ENCODE measurements at places on chromosomes 16 and 17.

DNA sequence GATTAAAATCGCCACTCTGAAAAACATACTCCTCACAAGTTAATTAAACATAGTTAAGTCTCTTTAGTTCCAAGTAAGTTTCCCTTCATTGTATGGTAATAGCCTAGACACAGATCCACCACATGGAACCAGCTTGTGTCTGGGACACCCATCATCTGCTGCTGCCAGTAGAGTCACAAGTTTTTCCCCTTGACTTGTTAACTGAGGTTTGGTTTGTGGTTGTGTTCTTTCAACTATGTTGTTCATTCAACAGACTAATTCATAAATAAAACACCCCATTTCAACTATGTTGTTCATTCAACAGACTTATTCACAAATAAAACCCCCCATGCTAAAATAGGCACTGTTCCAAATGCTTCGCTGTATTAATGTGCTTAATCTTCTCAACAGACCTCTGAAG lies 24.4 kb downstream of the YWHAE start:
- DNase-seq, result no peak

DNA sequence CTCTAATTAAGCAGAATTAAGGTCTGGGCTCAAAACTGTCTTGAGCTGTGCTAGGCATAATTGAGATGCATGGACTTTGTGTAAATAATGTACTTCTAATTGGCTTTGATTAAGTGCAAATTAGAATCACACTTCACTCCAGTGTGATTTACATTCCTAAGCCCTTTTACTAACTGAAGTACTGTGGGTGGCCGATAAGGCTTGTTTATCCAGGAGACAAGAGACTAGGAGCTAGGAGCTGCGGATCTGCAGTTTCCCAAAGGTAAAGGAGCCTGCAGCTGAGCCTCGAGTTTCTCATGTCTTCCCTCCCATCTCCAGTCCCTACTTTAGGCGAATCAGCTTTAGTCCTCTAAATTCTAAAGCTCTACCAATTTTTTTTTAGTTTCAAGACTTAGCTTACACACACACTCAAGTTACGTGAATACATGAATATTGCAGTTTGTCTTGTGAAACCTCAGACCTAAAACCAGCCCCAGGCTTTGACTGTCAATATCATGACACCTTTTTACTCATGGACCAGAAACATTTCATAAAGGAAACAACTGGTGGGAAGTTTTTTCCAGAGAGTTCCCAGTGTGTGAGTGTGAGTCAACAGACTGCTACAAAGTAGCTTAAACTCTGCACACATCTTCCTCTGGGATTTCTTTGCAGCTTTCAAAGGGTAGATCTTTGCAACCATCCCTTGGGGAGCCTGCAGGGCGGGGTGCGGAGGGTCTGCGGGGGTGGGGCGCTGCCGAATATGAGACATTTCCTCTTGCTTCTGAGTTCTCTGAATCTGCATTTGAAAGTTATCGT lies 113.9 kb upstream of the TBX2 start:
- DNase-seq, result no peak

DNA sequence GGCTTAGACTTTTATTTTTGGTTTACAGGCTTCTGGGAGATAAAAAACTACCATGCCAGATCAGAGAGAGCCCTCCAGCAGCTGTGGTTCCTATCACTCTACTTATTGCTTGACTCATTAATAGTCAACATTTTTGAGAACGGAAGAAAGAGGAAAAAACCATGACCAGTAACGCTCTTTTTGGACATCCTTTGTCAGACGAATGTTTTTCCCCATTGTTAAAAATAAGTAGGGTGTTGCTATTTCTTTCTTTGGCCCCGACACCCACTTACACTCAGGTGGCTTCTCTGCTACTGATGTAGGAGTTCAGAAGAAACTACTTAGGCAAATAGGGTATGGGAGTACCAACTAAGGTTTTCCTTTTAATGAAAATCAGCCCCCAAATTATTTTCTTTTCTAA lies 27.5 kb downstream of the TVP23A start:
- no peak for DNase-seq

GRCh38 chr17:76394166-76394565 lies 9.8 kb downstream of the SPHK1 start:
- DNase-seq, result no peak

GRCh38 chr17:58345500-58345899 lies 6.5 kb downstream of the SUPT4H1 start:
- no peak for DNase-seq

DNA sequence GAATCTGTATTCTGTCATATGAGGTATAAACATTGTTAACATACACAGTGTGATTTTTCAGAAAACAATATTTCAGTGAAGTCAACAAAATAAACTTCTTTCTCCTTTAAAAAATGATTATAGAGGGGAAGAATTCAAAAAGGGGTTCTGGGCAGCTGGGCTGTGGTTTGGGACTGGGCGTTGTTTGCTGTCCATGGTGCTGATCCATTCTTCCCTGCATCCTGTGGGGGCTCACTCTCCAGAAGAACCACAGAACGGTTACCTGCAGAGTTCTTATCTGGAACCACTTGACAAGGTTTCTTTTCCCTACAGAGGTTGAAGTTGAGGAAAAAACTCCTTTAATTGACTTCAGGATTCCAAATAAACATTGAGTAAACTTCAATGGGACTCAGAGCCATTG lies 1091.0 kb downstream of the CDH8 start:
- DNase-seq, result no peak

DNA sequence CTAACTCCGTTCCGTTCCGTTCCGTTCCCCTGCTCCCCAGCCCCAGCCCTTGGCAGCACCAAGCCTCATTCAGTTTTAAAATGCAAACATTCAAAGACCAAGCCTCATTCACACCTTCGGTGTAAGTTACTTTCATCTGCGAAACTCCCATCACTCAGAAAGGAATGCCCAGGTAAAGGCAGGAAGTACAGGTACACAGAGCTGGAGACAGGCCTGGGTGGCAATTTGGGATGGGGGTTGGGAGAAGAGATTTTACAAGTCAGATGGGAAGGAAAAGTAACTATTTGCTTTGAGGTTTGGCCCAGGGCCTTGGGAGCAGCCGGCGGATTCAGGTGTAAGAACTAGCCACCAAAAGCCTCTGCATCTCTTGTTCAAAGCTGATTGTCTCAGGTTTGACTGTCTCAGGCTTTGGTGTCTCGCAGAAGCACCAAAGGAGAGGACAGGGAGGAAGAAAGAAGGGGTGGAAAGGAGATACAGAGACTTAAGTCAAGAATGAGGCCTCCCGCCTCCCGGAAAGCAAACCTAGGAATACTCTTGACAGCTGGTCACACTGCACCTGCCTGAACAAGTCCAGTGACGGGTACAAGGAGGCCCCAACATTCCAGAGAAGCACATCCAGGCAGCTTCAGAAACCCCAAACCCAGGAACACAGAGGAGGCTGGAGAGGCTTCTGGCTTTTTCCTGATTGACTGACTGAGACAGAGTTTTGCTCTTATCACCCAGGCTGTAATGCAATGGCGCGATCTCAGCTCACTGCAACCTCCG lies 54.7 kb downstream of the NXN start:
- DNase-seq, result no peak

GRCh38 chr16:73347500-73348375 lies 299.8 kb upstream of the ZFHX3 start:
- DNase-seq, result no peak

GRCh38 chr17:78128551-78129350 lies at the start of gene TMC6:
Gene TMC6, minus strand, starts transcription at chr17:78128755. Its CDS starts 1,923 bp downstream, at chr17:78126832.
- DNase-seq, result no peak

GRCh38 chr17:33803686-33804085 lies 451.4 kb upstream of the CCL2 start:
- DNase-seq, result no peak

DNA sequence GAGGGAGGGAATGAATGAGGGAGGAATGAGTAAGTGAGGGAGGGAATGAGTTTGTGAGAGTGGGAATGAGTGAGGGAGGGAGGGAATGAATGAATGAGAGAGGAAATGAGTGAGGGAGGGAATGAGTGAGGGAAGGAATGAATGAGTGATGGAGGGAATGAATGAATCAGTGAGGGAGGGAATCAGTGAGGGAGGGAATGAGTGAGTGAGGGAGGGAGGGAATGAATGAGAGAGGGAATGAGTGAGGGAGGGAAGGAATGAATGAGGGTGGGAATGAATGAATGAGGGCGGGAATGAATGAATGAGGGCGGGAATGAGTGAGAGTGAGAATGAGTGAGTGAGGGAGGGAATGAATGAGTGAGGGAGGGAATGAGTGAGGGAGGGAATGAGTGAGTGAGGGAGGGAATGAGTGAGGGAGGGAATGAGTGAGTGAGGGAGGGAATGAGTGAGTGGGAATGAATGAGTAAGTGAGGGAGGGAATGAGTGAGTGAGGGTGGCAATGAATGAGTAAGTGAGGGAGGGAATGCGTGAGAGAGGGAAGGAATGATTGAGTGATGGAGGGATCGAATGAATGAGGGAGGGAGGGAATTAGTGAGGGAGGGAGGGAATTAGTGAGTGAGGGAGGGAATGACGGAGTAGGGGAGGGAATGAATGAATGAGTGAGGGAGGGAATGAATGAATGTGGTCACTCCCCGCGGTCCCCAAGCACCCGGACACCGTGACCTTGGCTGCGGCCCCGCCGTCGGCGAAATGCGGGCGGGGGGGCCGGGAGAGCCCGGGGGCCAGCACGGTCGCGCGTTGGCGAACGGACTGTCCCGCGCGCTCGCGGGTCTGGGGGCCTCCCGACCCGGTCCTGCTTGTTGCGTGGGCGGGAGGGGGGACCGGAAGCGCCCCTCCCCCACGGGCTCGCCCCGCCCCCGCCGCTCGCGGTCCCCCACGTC lies 1.1 kb upstream of the UBE2I start:
- no peak for DNase-seq

DNA sequence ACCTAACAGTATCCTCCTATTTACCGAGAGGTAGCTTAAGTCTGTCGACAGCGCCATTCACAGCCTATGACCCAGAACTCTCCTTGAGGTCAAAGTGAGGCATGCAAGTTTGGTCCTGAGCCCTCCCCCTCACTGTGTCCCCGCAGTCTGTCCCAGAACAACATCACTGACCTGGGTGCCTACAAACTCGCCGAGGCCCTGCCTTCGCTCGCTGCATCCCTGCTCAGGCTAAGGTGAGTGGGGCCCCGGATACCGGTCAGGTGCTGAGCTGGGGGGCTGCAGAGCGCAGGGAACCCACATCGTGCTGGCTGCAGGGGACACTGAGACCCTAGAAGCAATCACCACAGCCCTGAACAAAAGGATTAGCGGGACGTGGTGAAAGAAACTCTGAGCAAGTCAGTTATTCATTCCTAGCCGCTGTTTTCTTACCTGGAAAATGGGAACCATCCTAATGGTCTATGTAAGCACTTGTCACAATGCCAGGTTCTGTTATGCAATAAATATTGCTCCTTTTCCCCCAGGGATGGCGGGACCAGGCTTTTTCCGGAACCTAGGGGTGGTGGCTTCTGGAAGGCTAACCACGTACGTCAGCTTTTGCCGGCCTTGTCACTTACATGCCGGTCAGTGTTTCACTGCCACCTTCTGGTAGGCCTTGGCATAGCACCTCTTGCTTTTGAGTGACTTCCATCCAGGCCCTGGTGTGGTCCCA lies 23.8 kb downstream of the DEXI start:
- DNase-seq, result peak; percentile 76

- no peak for DNase-seq
Observed at GRCh38 chr17:46977348-46977747, 1.7 kb downstream of the RPRML start.

DNA sequence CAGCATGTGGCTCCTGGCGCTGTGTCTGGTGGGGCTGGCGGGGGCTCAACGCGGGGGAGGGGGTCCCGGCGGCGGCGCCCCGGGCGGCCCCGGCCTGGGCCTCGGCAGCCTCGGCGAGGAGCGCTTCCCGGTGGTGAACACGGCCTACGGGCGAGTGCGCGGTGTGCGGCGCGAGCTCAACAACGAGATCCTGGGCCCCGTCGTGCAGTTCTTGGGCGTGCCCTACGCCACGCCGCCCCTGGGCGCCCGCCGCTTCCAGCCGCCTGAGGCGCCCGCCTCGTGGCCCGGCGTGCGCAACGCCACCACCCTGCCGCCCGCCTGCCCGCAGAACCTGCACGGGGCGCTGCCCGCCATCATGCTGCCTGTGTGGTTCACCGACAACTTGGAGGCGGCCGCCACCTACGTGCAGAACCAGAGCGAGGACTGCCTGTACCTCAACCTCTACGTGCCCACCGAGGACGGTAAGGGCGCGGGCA lies 645 bp downstream of the NLGN2 start:
- no peak for DNase-seq

DNA sequence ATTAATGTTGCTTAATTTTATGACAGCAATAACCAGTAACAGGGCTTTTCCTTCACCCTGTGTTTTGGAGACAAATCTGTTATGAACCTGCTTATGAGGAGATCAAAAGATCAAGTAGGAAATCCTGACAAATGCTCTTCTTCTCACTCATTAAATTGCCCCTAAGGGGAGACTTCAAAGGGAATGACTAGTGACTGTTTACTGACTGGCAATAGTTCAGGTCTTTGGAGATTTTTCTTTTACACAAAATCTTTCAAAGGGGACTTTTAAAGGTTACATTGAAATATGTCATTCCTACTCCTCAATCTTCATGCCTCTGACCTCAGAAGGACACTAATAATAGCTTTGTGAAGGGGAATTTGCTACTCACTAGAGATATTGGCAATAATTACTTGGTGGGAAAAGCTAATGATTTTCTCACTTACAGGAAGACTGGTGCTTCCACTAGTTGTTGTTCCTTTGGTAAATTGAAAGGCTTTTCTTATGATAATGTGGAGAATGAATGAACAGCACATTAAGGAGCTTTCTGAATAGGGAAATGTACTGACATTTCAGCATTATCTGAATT lies 292.9 kb upstream of the CA10 start:
- DNase-seq, result no peak

DNA sequence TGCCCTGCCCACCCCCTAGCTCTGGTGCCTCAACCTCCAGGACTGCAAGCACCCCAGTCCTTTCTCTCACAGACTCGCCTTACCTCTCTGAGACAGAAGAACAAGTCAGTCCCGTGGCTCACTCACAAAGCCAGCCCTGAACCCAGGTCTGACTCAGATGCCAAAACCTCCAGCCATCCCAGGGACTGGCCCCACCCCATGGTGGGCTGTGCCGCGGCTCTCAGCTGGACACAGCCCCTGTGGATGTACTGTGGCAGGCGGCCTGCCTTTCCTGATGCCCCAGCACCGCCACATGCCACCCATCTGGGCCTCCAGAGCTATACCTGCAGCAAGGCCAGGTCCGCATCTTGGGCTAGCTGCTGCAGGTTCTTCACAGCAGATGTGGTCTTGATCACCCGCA lies 19.8 kb downstream of the MPG start:
- DNase-seq, result no peak

DNA sequence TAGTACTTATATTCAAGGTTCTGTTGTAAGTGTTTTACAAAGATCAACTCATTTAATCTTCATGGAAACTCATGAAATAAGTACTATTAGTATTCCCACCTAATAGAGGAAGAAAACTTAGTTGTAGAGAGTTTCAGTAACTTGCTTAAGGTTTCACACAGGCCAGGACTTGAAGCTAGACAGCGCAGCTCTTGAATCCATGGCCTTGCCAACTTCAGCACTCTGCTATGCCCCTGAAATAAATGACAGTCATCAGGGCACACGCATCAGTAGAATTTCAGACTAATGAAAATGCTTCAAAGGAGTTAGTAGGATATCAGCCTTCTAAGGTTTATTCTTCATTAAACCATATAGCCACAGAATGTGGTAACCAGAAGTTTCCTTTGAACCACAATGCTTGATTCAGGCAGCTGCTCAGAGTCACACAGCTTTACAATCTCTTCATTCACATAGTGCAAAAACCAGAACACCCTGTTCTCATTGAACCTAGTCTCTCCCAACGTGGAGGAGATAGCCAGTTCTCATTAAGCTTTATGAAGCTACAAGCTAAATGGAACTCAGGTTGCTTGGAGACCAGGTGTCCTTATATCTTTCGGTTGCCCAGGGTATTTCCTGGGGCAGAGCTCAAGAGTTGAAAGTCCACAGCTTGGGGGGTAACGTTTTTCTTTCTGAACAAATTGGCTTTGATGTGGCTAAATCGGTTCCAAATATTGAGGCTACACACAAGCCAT lies 39.7 kb downstream of the KCNJ2 start:
- no peak for DNase-seq

Measured in stimulated activated CD4-positive, alpha-beta T cell treated with anti-CD3 and anti-CD28 coated beads, Interleukin-1b, Interleukin-23, amount 100 ng/mL, for 24 hours (primary cell).